Left renal cortex interstitium (tissue), 4 donors: ENCODE measurements at places on chromosomes 6 and 20.

- no peak for DNase-seq
Measured at GRCh38 chr6:149060300-149060984, 257.1 kb upstream of the TAB2 start.

- DNase-seq: no peak
Measured at GRCh38 chr6:80793411-80793810, 686.9 kb downstream of the BCKDHB start.

DNA sequence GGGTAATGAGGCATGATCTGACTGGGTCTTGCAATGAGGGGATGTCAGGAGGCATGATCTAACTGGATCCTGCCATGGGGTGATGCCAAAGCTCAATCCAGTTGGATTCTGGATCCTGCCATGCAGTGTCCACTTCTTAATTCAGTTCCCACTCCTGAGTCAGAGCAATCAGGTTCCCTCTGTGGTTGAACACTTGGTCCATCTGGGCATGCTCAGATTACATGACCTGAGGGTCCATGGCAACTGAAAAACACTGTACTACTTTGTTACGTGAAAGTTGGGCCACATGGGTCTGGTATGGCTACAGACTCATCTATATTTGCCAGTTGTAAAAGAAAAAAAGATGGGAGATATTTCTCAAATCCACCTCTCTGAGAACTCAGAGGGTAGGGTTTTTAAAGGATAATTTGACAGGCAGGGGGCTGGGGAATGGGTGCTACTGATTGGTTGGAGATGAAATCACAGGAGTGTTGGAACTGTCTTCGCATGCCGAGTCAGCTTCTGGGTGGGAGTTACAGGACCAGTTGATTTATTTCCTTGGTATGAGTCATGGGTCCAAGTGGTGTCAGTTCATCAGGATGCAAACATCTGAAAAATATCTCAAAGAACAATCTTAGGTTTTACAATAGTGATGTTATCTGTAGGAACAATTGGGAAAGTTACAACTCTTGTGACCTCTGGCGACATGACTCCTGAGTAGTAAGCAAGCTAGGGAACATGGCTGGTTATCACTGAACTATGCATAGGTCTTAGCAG is 21.6 kb downstream of the C6orf163 start:
- no peak for DNase-seq

GRCh38 chr20:62487561-62488354 is 12.0 kb upstream of the GATA5 start:
- no peak for DNase-seq

DNA sequence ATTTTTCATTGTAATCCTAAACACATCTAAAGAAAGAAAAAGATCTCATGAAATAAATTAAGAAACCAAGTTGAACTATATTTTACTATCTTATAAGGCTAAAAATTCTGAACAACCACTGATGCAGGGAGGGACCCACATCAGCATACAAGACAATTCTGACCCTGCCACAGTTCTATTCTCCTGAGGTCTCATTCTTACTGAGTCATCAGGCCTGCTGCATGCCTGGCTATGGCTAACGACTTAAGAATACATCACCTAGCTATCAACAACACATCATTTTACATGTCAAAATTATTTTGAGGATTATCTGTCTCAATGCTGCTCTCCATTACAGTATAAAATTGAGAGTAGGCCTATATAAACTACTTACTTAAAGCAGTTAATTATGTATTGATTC is 52.9 kb downstream of the FBXL4 start:
- DNase-seq: no peak

GRCh38 chr6:93992976-93993375 is 573.6 kb upstream of the EPHA7 start:
- DNase-seq: no peak

DNA sequence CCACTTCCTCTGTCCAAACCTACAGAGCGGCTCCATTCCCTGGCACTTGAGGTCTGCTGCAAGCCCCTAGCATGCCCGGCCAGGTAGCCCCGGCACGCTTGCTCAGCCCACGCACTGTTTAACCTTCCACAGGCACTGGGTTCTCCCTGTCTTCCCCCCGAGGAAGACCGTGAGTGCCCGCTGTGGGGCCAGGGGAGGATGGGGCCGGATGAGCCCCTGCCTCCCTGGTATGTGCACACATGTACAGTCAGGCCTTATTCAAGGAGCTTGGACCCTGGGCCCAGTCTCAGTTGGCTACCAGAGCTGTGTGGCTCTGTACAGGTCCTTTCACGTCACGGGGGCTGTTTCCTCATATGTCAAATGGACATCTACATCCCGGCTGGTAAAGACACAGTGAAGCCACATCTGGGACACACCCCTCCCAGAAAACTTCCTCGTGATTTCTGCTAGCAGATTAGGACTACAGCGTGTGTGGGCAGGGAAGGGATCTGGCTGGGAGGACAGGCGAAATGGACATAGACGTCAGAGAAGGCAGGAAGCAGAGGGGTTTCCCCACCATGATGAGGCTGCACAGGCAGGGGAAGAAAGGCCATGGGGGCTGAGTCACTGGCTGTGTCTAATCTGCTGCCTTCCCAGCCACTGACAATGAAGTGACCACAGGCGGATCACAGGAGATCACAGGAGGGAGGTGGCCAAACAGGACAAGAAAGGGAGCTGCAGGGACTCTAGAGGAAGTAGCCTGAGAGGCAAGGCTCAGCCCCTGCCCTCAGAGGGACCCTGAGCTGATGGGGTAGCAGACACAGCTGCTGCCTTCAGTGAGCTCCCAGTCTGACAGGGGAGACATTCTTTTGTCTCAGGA is 62.9 kb downstream of the MRPL14 start:
- DNase-seq: no peak

DNA sequence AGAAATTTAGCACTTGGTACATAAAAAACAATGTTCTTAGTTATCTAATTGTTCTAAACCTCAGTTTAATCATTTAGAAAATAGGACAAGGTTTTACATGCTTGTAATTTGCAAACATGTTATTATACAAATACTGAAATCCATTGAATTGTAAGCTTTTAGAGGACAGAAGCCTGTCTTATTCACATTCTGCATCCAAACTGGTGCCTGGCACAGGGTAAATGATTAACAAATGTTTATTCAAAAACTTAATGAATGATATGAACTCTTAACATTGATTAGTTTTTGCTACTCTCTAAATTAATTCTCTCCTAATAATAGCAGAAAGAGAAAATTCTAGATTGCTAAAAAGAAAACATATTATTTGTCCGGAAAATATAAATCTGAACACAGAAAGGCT is 58.4 kb upstream of the MCM9 start:
- DNase-seq: no peak

GRCh38 chr20:19976595-19977372 is 40.4 kb upstream of the NAA20 start:
- DNase-seq: no peak

DNA sequence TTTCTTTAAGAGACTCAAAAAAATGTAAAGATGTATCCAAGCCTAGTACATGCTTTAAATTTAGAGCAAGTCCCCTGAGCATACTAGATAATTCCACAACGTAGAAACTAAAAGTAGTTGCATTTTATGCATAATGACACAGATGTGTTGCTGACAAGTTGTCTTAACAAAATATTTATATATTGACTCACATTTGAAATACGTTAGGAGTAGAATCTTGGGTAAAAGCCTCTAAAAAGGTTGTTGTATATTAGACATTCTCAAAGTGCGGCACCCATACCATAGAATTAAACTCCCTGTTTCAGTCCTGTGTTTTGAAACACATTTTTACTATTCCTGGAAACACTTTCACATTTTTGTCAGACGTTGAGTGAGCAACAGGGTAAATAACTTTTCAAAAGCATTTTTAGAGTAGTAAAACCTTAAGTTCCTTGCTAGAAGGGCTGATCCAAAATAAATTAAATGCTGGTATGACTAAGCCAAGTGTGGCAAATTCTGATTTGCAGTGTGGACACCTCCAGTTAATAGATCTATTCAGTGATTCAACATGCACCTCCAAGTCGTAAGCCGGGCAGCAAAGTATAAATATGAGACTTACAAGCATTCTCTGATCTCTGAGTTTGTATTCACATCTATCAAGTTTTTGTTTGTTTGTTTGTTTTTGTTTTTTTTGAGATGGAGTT is 97.5 kb downstream of the GMDS start:
- DNase-seq: no peak

DNA sequence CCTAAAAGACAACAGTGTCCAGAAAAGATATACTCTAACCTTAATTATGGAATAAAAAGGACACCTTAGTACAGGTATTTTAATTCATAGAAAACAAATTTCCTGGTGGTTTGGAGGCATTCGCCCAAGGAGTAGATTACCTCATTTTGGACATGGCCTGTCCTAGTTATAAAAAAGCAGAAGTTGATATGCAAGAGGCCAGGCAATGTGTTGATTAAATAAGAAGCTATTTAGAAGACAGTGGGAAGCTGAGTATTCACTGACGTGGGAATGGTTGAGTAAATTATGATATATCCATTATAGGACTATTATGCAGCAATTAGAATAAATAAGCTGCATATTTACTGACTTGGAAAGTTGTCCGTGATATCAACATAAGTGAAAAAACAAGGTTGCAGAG is 314.9 kb downstream of the ALDH8A1 start:
- DNase-seq: no peak

DNA sequence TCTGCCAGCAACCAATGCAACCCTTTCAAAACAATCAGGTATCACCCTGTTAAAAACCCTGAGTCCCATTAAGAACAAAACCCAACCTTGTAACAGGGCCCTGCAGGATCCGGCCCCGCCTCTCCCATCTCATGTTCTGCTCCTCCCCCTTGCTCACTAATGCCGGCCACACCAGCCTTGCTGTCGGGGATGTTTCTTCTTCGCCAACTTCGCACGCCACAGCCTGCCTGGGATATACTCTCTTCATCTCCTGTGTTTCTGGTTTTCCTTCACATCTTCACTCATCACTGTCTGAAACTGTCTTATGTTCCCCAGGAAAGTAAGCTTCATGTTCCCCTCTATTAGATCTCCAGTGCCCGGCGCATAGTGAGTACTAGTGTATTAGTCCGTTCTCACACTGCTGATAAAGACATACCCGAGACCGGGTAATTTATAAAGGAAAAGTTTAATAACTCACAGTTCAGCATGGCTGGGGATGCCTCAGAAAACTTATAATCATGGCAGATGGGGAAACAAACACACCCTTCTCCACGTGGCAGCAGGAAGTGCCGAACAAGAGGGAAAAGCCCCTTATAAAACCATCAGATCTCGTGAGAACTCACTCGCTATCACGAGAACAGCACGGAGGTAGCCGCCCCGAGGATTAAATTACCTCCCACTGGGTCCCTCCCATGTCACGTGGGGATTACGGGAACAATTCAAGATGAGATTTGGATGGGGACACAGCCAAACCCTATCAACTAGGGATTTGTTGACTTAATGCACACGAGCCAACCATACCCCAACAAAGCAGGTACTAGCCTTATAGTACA is 5.1 kb downstream of the TP53RK start:
- DNase-seq: no peak

DNA sequence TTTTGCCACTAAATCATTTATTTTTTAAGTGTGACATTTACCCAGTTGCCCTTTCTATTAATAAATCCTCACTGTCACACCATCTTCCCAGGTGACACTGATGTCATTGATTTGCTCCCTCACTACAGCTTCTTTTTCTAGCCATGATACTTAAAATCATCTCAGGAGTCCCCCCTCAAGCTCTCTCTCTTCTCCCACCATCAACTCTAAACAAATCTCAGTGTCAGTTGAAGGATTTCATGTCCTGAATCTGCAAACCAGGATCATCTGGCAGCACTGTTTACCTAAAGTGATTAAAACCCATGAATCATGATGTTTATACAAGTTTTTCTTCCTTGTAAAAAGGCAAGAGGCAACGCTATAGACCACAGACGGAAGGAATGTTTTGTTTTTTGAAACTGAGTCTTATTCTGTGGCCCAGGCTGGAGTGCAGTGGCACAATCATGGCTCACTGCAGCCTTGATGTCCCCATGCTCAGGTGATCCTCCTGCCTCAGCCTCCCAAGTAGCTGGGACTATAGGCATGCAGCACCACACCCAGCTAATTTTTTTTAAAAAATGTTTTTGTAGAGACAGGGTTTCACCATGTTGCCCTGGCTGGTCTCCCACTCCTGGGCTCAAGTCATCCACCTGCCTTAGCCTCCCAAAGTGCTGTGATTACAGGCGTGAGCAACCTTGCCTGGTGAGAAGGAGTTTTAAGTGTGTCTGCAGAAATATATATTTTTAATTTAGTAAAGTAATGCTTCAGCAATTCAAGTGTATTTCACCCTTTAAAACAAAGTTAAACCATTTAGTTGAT is 30.1 kb upstream of the SH3BGRL2 start:
- no peak for DNase-seq

- DNase-seq: no peak
Measured at GRCh38 chr6:167993169-167993568, 4.3 kb upstream of the KIF25 start.

GRCh38 chr6:38776515-38776914 is 61.4 kb downstream of the DNAH8 start:
- no peak for DNase-seq

- DNase-seq: no peak
Measured at GRCh38 chr6:150606647-150607328, 7.1 kb downstream of the PLEKHG1 start.

- no peak for DNase-seq
Measured at GRCh38 chr6:157994125-157994795, 12.6 kb downstream of the SYNJ2 start.

- DNase-seq: no peak
Measured at GRCh38 chr6:100426241-100426640, 38.5 kb downstream of the SIM1 start.

DNA sequence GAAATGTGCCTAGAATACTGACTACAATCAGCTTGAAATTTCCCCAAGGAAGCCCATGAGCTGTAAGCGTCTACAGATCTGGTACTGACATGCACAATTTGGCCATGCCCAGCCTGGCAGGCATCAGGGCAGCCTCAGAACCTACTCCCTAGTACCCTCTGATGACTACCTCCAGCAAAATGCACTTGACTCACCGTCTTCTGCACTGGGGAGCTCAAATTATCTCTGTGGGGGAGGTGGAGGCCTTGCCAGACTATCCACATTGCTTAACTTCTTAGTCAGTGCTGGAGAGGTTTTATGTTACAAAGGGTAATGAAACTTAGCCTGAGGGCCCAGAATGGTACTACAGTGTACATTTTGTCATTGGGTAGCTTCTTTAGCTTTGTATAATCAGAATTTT is 126.0 kb upstream of the ADGRF1 start:
- DNase-seq: peak; percentile 5

- DNase-seq: no peak
Measured at GRCh38 chr6:131629651-131630050, 1.6 kb upstream of the MED23 start.

DNA sequence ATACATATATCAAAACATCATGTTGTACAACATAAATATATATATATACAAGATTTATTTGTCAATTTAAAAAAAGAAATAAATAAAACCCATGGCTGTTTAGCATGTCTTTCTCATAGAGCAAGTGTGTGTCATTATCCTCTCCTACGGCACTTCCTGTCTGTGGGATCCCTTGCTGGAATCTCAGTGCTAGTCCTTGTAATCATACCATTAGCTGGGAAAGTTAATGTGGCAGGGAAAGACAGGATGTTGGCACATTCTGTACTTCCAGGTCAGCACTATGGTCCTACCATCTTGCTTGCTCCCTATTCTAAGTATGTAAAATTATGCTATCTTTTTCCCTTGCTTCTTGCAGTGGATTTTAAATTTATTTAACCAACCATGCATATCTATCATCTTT is 9.5 kb upstream of the SLC17A3 start:
- no peak for DNase-seq
